ENCODE measurements at places on chromosomes 16 and 17. TPM values are rescaled to one million over a fixed set of nuclear protein-coding genes. Genes with fewer than 3 reads are reported as not detected.

DNA sequence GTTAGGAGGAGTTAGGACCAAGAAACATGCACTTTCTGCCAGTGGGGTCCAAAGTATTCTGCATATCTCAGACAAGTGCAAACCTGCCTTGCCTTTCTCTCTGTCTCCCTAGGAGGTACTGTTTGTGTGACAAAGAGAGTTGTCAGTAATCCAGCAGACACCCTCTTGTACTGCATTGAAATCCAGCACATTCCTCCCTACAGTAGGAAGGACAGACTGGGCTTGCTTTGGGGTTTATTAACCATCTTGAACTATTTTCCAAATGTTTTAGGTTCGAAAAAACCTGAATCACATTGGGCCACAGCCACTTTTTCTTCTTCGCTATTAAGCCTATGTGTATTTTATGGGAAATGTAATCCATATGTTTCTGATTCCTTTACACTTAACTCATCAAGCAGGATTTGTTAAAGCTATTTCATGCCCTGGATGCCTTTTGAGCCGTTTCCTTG lies 204.2 kb upstream of the KCNJ16 start:
- DNase-seq, result no peak

DNA sequence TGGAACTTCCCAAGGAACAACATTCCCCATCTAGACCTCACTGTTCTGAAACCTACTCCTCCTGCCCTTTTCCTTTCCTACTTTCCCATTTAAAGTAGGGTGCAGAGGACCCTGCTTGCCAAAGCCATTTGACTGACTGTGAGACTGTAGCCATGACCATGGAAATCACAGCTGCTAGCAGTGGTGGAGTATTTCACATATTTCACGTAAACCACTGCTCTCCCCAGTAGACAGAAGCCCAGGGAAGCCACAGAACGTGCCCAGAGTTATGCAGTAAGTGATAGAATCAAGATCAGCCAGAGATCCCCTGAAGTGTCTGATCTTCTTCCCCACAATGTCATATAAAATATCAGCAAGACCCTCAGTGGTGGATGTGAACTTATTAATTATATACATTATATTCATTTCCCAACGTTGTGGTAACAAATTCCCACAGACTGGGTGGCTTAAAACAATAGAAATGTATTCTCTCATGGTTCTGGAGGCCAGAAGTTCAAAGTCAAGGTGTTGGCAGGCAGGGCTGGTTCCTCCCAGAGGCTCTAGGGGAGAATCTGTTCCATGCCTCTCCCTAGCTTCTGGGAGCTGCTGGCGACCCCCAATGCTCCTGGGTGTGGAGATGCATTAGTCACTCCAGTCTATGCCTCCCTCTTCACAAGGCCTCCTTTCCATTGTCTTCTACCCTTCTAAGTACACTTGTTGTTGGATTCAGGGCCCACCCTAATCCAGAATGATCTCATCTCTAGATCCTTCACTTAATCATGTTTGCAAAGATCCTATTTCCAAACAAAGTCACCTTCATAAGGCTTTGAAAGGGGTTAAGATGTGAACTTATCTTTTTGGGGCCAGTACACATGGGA lies 20.7 kb upstream of the PRM1 start:
- DNase-seq, result no peak

GRCh38 chr17:7480089-7480384 lies 606 bp upstream of the ZBTB4 start:
- DNase-seq, result no peak

DNA sequence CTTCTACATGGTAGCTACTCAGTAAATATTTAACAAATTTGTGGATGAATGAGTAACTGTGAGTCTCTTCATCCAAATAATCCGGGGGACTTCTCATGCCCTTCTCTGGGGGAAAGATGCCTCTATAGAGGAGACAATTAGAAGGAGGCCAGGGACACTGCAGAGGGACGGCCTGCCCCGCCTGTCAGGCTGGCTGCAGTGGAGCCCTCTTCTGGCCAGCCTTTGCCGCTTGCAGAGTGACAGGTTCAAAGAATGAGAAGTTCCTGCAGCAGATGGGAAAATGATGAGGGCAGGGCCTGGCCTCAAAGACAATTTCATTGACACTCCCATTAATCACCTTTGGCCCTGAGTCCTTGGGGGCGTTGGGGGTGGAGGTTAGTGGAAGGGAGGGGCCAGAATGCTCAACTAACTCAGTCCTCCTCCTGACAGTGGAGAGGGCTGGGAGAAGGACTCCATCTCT lies 339.0 kb downstream of the MAF start:
- DNase-seq, result peak; percentile 41

- DNase-seq, result no peak
Measured at GRCh38 chr17:41771389-41772206, 14.9 kb downstream of the JUP start.

- DNase-seq, result no peak
Measured at GRCh38 chr17:64406321-64407200, 15.9 kb upstream of the PECAM1 start.

- no peak for DNase-seq
Measured at GRCh38 chr16:57837305-57838125, 35.2 kb upstream of the KIFC3 start.

DNA sequence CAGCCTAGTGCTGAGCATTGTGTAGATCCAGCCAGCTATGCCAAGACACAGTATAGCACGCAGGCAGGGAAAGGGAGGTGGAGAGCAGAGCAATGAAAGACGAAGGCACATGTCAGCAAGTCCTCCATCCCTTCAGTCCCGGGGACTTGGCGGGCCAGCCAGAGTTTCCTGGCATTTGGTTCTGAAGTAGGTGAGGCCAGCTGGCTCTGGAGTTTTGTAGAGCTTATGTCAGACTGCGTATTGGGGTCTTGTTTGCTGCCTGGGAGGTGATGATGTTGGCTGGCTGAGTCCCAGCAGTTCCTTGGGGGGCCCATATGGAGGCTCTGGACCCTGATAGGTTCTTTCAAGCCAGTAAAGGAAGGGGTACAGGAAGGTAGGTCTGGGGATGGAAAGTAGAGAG lies 55.7 kb upstream of the AKTIP start:
- DNase-seq, result no peak

Gene CARD14
- 0.54 TPM for total RNA-seq

Gene CTRB1
- 19.1 TPM for total RNA-seq

Gene IGSF6
- total RNA-seq, result 2.7 TPM

Gene CHST6
- total RNA-seq, result 5.6 TPM
